ENCODE measurements at places on chromosomes 1 and 21.

DNA sequence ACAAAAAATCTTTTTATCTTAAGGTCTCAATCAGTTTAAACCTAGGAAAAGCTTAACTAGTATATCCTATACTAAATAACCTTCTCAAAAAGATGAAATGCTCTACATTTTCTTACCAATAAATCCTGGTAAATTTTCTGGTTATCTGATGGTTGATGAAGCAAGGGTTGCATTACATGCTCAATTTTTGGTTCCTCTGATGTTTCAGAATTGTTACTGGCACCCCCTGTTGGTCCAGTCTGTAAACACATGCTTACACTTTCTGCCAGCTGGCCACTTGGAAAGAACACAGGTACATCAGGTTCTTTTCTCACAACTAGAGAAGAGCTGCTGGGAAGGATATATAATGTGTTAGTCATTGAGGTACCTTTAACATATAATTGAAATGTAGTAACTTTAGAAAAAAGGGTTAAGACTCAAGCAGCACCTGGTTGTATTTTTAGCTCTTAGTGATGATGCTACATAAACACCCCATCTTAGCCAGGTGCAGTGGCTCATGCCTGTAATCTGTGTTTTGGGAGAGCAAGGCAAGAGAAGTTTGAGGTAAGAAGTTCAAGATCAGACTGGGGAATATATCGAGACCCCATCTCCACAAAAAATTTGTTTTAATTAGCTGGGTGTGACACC is 30.9 kb upstream of the TAL1 start:
- DNase-seq: peak; percentile 75

DNA sequence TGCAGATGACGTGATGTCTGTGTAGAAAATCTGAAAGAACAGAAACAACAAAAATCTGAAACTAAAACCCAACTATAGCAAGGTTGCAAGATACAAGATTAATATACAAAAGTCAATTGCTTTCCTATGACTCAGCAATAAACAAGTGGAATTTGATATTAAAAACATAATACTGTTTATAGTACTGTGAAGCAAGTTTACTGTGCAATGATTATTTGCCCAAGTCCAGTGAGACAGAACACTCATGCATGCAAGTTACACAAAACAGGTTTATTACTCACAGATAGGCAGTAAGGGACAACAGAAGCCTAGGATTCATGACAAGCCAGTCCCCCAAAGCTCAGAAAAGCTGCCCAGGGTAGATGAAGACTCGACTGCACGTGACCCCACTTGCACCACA is 62.4 kb upstream of the RAB4A start:
- DNase-seq: no peak

DNA sequence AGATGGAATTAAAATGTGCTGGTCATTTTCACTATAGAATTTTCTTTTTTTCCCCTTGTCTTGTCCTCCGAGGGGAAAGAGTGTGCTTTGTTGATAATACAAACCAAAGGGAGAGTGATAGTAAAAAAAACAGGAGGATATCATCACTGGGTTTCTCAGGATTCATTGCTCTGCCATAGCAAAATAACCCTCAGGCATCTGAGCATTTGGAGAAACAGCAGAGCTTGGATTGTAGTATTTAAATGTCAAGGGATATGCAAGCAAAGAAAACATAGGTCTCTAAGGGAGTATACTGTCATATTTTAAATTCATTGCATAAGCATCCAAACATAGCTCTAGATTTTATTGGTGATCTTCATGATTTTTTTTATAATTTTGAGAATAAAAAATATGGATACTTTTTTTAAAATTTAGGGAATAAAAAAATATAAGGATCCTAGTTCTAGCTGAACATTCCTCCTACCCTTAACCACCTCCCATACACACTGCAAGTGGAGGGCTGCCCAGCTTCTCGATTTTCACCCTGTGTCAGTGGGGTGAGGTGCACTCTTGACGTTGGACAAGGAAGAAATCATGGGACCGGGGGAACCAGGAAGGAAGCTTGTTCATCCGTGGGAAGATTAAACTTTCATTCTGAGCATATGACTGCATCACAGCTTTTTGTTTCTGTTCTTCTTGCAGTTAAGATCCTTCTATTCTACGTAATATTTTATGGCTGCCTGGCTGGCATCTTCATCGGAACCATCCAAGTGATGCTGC is 4.4 kb downstream of the ATP1B1 start:
- no peak for DNase-seq

GRCh38 chr1:244065063-244065793 is 14.1 kb downstream of the ZBTB18 start:
- no peak for DNase-seq

- DNase-seq: no peak
These were observed 41.7 kb upstream of the COA6 start for GRCh38 chr1:234331507-234331906.

DNA sequence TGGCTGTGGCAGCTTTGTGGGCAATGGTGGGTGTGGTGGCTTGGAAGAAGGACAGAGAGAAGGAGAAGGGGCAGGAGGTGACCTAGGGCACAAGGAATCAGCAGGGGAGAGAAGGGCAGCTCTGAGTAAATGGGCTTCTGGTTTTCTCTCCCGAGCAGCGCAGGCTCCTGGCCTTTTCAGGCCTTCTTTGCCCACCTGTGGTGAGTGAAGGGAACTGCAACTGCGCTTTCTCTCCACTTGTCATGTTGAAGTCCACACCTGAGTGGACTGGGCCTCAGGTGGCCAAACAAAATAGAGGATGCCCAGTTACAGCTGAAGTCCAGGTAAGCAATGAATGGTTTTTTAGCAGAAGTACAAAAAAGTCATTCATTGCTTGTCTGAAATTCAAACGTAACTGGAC is 29.4 kb upstream of the KCNA10 start:
- DNase-seq: peak; percentile 75

DNA sequence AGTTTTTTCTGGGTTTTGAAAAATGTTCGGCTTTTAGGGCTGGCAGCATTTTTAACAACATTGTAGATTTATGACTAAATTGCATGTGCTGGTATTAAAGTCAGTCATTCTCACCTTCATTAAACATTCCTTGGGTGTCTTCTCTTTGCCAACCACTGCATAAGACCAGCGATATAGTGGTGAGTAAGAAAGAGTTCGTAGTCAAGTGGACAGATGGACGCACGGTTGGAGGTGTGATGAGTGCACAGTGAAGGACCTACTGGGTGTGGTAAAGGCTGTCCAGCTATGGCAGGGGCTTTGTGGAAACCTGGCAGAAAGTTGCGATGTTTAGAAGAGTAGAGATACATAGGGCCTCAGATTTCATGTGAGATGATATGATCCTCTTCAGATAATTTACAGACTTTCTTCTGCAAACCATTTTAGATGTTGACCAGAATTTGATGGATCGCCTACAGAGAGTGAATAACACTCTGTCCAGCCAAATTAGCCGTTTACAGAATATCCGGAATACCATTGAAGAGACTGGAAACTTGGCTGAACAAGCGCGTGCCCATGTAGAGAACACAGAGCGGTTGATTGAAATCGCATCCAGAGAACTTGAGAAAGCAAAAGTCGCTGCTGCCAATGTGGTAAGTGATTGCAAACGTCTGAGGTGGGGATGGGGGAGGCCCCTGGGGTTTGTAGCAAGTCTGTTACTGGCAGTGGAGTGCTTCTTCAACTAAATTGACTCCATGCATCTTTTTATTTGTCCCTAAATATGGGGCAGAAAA is 56.0 kb upstream of the LAMC2 start:
- DNase-seq: no peak

DNA sequence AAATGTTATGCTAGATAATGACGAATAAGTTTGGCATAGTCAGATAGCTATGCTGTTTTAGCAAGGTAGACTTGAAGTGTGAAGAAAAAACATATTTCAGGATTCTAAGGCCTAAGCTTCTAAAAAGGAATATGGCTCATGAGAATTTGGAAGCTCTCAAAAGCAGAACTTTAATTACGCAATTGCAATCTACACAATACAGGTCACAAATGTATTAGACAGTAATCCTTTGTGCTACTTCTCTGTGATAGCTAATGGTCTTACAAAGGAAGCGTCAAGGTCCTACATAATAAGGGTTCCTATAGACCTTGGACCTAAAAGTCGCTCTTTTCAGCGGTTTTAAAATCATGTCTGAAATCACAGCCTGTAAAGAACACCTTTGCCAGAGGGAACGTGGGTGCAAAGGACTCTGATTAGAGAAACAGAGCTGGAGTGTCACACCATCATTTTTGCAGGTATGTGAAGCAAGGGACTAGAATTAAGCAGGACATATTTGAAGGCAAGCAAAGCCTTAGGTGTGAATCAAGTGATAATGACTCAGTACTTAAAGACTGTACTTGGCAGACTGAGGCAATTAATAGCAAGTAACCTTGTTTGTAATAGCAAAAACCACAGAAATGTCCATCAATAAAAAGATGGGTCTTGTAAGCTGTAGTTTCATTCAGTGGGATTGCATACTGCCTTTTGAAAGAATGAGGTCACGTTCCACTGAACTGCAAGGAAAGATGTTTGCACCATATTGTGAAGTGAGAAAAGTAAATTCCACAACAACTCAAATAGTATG is 420.2 kb downstream of the KCTD3 start:
- DNase-seq: no peak

All from GM23338 (cell line).